WTC11 (cell line): ENCODE measurements at places on chromosomes 3 and 15.

DNA sequence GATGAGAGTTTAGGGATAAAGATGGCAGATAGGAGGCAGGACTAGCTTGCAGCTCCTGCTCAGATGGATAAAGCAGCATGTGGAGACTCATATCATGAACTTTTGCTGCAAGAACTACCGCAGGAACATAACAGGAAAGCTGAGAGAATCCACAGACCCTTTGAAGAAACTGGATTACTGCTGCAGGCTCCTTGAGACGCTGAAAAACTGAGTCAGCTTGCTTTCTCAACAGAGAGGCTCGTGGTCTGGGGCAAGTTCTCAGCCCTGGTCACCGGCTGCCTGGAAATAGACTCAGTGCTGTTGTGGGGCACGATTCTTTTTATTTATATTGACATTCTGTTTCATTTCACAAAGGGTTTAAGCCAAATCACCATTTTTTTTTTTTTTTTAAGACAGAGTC, 28.8 kb upstream of the TRIM59 start:
- no peak for DNase-seq

- DNase-seq = no peak
These were observed 108.1 kb downstream of the LSAMP start for GRCh38 chr3:116337229-116337628.

- DNase-seq = no peak
These were observed 103.3 kb downstream of the SNRK start for GRCh38 chr3:43389388-43390254.

DNA sequence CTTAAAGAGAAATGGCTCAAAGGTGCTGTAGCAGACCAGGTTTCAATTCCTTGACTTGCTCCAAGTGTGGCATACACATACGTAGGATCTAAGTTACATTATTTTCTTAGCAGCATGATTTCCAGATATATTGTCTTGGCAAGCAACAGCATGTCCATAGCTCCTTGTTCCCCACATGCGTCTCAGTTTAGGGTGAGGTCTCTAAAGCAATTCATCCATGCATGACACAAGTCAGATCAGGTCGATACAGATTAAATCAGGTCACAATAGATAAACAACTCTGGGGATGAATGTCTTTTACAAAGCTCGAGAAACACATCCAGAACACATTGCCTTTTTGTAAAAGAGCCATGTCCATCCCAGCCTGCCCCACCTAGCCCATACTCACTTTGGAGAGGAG, 108.9 kb upstream of the ABHD17C start:
- no peak for DNase-seq

GRCh38 chr3:172078244-172078643, 38.9 kb downstream of the FNDC3B start:
- no peak for DNase-seq
